ENCODE measurements at places on chromosomes 3 and 15.

GRCh38 chr15:95609096-95609495 is 721.4 kb upstream of the NR2F2 start:
- no peak overlapping the region for H3K4me3 ChIP-seq
- DNase-seq: no peak
- no peaks in the 10 kb centered on the region for H3K27me3 ChIP-seq

- no peaks in the 10 kb centered on the region for H3K36me3 ChIP-seq
- no peaks in the 10 kb centered on the region for H3K27me3 ChIP-seq
- DNase-seq: no peak
Observed at GRCh38 chr3:150275941-150276340, 132.2 kb upstream of the TSC22D2 start.

DNA sequence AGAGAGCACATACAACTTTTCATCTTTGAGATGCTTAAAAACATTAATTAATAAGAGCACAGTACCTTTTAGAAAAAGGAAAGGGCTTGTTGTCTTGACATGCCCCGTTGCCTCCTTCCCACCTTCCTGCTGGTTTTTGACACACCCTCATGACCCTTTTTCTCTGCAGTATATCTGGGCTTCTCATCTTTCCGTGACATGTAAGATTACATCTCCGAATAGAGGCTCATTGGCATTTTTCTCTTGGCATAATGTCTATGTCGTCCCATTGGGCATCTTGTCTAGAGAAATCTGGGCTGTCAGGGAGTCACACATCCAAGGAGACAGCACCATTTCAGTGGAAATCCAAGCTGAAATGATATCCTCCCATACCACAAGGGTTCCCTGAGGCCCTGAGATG is 64.1 kb downstream of the LRTM1 start:
- no peaks in the 10 kb centered on the region for H3K36me3 ChIP-seq
- DNase-seq: no peak
- H3K27me3 ChIP-seq: peaks cover 12% of the 10 kb centered on the region
- no peak overlapping the region for H3K4me3 ChIP-seq

DNA sequence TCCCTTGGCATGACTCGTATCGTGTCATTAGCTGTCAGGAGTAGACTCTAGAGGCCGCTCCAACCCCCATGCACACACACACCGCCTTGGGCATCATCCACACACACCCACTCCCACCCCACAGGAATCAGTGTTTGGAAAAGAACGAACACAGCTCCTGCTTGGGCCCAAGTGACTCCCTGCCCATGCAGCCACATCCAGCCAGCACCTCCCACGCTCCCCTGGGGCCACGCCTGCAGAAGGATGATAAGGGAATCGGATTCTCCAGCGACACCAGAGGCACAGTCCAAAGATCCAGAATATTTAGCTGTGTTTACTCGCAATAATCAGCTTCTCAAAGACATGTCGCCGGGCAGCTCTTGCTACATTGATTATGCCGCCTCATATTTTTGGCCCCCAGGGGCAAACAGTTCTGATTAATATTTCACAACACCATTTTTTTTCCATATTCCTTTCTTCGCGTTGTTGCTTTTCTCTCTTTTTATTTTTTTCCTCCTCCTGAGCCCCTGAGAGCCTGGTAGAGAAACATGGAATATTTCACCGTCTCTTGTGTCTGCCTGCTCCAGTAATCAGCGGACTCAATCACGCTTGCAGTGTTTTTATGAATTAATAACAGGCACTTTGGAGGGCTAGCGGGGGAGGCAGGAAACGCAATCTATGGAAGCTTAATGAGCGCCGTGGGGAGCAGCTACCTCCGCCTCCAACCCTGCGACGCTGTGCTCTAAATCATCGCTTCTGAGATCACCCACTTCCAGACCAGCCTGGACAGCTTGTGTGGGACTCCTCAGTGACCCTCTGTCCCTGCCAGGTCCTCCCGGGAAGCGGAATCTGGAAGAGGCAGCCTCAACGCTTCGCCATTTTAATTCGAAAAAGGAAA is 221.4 kb downstream of the TLE3 start:
- no peak overlapping the region for H3K4me3 ChIP-seq
- no peak overlapping the region for H3K27ac ChIP-seq
- no peaks in the 10 kb centered on the region for H3K4me1 ChIP-seq
- H3K27me3 ChIP-seq: peaks cover 29% of the 10 kb centered on the region

GRCh38 chr3:66713921-66714320 is 213.1 kb upstream of the LRIG1 start:
- no peak for DNase-seq
- no peak overlapping the region for H3K4me3 ChIP-seq
- peaks cover 3% of the 10 kb centered on the region for H3K27me3 ChIP-seq
- no peaks in the 10 kb centered on the region for H3K36me3 ChIP-seq
- H3K4me1 ChIP-seq: peaks cover 6% of the 10 kb centered on the region

- H3K4me1 ChIP-seq: peaks cover 11% of the 10 kb centered on the region
- H3K36me3 ChIP-seq: no peaks in the 10 kb centered on the region
- H3K27me3 ChIP-seq: no peaks in the 10 kb centered on the region
Observed at GRCh38 chr15:73601451-73602445, 31.4 kb downstream of the NPTN start.

GRCh38 chr15:65304381-65305149 is at the start of gene RNU5B-1:
Gene RNU5B-1, plus strand, starts transcription at chr15:65304677.
- peak within 1 kb of the TSS; percentile 100 for H3K27ac ChIP-seq
- H3K27me3 ChIP-seq: no peaks in the 10 kb centered on the region
- H3K36me3 ChIP-seq: no peaks in the 10 kb centered on the region
- DNase-seq: peak; percentile 53
- H3K4me3 ChIP-seq: peak within 1 kb of the TSS; percentile 78

DNA sequence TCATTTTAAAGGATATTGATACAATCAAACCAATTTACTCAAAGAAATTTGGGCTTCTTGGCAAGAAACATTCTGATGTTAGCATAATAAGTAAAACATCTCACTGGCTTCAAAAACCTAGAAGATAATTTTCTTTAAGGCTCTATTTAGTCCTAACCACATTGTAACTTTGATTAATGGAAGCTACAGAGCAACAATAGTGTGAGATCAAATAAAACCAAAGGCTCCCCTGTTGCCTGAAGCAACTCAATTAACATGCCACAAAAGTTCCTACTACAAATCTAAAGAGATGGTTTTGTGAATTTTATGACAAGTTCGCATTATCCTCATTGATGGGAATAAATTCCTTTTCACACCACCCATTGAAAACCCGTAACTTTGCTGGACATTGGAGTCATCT is 5.9 kb downstream of the DPH6 start:
- no peak for DNase-seq
- peaks cover 10% of the 10 kb centered on the region for H3K4me1 ChIP-seq
- H3K27ac ChIP-seq: no peak overlapping the region
- no peak overlapping the region for H3K4me3 ChIP-seq
- no peaks in the 10 kb centered on the region for H3K27me3 ChIP-seq
- no peaks in the 10 kb centered on the region for H3K36me3 ChIP-seq

DNA sequence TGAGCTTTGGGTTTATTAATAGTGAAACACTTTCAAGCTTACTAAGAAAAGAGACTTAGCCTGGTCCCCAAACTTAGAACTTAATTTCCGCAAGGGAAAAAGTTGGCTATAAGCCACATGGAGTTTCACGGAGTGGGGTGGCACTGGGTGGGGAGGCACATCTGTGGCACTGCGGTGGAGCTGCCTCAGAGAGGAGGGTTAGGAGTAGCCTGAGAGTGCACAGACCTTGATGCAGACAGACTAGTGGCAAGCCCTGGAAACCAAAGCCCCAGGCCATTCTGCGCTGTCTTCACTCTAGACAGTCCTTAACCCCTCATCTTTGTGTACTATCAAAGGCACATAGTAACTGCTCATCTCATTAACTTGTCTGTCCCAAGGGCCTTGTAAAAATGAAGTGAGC is 22.0 kb downstream of the CXCR6 start:
- no peaks in the 10 kb centered on the region for H3K4me1 ChIP-seq
- no peak overlapping the region for H3K4me3 ChIP-seq
- H3K27me3 ChIP-seq: no peaks in the 10 kb centered on the region
- DNase-seq: no peak
- H3K27ac ChIP-seq: no peak overlapping the region

DNA sequence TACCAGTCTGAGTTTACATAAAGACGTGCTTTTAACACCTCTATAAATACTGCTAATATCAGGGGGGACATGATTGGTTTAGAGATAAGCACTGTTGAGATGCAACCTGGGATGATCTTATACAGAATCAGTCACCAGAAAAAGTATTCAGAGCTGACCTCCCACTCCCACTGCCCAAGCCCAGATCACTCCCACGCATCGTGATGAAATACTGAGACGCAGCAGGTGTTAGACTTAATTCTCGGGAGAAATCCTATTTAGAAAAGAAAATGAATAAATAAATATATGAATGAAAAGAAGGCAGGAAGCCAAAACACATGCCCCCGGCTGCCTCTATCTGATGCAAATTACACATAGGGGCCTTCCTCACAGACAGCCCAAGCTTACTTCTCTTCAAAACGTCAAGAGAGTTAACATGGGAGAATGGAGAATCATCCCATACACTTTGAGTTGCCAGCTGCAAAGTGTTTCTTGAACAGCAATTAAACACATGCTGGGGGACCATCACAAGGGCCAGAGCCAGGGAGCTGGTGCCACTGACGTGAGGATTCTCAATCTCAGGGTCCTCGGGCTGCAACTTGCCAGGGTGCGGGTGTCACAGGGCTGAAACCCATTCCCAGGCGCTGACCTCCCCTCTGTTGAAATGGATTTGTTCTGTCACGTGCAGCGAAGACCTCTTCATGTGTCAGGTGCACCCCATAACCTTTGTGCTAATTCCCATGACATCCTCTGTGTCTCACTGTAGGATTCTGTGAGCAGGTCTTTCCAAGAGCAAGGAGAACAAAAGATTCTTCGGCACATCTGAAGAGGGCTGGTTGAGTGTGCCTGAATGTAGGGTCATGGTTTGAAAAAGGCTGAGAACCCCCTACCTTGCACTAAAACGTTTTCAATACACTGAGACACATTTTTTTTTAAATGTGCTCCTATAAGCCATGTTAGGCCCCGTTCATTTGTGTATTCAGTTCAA is 764.2 kb upstream of the ARRDC4 start:
- H3K4me1 ChIP-seq: no peaks in the 10 kb centered on the region
- H3K27me3 ChIP-seq: no peaks in the 10 kb centered on the region
- no peaks in the 10 kb centered on the region for H3K36me3 ChIP-seq
- DNase-seq: no peak
- no peak overlapping the region for H3K4me3 ChIP-seq

DNA sequence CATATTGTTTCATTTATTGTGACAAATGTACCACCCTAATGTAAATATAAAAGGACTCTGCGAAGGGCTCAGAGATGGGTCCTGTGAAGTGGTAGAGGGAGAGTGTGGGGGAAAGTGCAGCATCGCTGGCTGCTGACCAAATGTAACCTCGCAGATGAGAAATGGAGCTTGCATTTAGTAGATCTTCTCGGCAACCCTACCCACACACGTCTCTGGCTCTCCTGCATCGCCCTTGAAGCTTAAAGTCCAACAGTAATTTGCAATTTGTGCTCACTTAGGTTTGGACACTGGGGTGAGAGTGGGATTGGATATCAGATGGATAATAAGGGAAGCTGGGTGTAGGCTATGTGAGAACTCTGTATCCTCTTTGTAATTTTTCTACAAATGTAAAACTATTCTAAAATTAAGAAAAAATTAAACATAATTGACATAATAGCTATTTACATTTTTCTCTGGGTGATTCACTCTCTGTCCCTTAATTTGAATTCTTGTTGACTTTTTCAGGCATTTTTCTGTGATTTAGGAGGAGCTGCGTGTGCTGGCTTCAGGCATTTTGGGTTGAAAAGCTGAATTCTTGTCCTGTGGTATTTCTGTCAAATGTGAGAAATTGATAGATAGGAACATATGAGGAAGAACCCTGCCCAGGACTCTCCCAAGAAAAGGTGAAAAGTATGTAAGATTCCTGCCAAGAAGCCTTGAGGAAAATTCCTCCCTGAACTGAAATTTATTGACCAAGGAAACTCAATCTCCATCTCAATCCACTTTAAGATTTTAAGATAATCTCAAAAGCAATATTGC is 524.7 kb upstream of the MCTP2 start:
- DNase-seq: no peak
- no peak overlapping the region for H3K4me3 ChIP-seq
- H3K27me3 ChIP-seq: peaks cover 9% of the 10 kb centered on the region
- no peaks in the 10 kb centered on the region for H3K4me1 ChIP-seq

- H3K27me3 ChIP-seq: peaks cover 59% of the 10 kb centered on the region
- H3K4me1 ChIP-seq: peaks cover 2% of the 10 kb centered on the region
Observed at GRCh38 chr15:99966815-99967214, 233.6 kb upstream of the LYSMD4 start.

DNA sequence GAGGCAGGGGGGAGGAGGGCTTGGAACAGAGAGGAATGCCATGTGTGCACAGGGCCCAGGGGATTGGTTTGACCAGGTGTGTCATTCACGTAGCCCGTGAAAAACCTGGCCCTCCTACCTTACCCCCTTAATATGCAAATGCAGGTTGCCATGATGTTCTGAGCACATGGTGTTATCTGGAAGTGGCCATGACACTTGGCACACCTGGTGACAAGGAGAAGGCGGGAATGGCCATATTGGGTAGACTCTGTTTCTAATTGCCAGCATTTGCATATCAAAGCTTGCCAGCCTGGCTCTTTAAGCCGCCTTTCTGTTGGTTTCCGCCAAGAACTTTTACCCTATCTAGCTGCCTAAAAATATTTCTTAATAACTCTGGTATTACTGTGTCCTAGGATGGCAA is 202.1 kb upstream of the DPH6 start:
- H3K36me3 ChIP-seq: no peaks in the 10 kb centered on the region
- H3K4me3 ChIP-seq: no peak overlapping the region
- H3K27me3 ChIP-seq: no peaks in the 10 kb centered on the region
- H3K4me1 ChIP-seq: peaks cover 8% of the 10 kb centered on the region
- no peak overlapping the region for H3K27ac ChIP-seq

DNA sequence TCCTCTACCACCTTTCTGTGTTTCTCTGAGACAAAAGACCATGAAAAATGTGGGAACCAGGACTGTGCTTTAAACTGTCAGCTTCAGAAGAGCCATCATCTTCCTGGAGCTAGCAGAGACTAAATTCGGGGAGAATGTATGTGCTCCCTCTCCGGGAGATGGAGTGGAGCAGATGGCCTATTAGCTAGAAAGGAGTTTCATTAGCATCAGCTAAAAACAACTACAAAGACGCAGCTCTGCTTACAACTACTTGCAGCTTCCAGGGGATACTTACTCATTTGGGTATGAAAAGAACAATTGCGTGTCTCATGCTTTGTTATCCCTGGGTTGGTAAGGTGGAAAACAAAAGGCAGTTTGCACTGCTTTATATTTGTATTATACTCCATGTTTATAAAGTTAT is 159.6 kb downstream of the MFSD1 start:
- no peak overlapping the region for H3K4me3 ChIP-seq
- no peaks in the 10 kb centered on the region for H3K4me1 ChIP-seq
- no peak for DNase-seq
